ENCODE measurements at places on chromosomes 4 and X.

DNA sequence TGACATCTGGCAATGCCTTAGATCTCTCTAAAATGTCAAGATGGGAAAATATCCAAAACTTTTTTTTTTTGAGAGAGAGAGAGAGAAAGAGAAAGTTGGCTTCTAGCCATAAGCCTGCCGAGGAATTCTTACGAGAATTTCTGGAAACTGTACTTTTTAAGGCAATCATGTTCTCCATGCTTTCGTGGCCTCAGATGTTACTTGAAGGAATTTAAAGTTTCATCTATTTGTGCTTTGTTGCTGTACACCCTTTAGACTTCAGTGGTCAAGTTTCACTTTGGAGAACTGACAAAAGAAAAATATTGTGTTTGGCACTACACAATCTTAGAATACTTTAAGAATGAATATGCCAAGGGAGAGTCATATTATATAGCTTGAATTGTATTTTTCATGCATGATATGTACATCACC, 53.9 kb downstream of the FAT4 start:
- DNase-seq: no peak

DNA sequence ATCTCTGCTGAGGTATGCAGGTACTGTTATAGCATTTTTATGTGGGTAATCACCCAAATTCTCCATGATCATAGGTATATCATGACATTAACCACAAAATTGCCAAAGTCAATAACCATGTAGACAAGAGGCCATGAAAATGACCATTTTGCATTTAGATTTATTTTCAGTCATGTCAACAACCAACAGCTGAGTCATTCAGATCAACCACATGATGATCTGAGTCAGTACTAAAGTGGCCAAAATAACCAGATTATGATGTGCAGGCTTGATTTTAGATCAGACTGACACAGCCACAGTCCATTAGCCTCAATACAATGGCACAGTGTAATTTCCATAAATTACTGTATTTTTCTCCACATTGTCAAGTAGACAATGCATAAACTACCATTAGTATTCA, 240.5 kb downstream of the GRIA3 start:
- DNase-seq: no peak

DNA sequence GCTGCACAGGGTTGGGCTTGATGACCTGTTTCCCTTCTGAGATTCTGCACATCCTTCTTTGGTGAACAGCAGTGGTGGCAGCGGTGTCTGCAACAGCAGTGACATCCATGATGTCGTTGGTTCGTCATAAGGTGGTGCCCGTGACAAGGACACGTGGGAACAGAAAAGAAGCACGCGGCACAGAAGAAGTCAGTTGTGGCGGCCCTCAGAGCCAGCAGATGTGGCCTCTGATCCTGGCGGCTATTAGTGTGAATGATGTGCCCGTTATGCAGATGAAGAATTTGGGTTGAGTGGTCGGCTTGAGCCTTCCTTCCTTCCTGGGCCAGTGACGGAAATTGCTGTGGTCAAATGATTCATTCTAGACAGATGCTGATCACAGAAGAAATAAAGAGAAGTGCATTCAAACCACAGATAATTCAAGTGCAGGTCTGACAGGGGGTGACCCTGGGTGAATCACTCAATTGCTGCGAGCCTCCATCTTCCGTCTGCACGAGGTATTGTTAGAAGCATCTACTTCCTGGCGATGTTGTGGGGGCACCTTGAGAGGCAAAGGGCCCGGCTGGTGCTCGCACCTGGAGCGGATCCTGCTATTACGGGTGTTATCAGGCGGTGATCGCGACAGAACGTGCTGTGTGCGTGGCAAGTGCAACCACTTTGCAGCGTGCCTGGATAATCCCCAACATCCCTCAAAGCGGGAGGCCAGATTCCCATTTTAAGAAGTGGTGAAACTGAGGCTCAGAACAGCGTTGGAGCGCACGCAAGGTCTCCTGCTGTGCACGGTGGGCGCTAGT, 215.2 kb upstream of the PSAPL1 start:
- no peak for DNase-seq

DNA sequence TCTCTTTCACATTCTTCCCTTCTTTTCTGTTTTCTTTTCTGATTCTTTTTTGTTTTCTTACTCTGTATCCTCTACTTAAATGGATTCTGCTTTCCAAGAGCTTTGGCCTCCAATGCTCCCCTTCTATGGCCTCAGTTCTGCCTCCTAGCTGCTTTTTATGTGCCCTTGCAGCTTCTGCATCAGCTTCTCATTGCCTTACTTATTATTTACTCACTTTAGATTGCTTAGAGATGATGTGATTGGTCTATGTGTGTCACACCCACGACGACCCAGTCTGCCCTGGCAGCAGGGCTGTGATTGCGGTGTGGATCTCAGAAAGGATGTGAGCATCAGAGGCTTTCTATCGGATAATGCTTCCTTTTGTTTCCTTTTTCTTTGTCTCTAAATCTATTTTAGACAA, 71.8 kb upstream of the SMARCA5 start:
- no peak for DNase-seq

DNA sequence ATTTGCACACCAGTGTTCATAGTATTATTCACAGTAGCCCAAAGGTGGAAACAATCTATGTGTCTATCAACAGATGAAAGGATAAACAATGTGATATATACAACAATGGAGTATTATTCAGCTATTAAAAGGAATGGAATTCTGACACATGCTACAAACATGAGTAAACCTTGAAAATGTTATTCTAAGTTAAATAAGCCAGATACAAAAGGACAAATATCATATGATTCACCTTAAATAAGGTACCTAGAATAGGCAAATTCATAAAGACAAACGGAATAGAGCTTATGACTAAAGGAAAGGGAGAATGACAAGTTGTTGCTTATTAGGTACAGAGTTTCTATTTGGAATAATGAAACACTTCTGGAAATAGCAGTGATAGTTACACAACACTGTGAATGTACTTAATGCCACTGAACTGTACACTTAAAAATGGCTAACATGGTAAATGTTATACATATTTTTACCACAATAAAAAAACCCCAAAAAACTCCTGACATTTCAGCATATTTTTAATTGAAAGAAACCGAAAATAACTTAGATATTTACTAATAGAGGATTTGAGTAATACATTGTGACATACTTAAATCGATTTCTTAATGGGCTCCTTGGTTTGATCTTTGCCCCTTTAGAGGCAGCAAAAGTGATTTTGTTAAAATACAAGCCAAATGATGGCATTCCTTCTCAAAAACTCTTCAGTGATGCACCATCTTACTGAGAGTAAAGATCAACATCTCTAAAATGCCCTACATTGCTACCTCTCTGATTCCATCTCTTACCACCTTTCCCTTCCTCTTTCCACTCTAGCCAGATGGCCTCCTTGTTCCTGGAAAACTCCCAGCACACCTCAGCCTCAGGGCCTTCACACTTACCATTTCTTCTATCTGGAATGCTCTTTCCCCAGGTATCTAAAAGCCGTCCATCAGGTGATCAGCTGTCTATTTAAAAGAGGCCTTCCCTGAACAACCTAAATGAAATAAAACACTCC, 8.6 kb upstream of the CYP2U1 start:
- no peak for DNase-seq

DNA sequence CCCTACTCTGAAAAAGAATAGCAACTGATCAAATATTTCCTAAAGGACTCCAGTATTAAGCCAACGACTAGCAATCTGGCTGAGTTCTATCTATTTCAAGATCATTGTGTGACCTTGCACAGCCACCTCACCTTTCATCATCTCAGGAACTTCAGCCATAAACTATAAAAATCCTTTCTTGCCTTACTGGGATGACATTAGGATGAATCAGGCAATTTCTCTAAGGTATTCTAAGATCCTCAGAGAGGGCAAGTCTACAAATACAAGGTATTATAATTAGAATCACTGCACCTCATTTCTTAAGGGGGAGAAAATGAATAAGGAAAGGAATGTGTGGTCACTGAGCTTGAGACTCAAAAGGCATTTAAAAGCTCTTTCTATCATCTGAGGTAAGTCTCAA, 152.6 kb downstream of the GRIA3 start:
- DNase-seq: no peak

DNA sequence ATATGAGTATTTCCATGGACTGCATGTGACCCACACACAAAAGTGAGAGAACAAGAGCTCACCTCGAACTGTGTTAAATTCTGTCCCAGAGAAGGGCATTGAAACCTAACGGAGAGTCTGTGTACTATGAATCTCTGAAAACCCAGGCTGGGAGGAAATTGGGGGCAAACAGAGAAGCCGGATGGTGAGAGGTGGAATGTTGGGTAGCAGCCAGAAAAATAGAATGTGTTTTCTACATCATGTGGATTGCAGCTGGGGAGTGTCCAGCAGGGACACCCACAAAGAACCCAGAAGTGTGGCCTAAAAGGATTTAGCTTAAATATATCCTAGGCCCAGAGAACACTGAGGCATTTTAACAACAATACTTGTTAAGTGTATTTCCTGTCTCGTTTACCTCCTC, 38.6 kb downstream of the MND1 start:
- DNase-seq: no peak

- DNase-seq: no peak
These were observed 29.0 kb downstream of the LRBA start for GRCh38 chr4:150986085-150986484.

- DNase-seq: no peak
These were observed 9.1 kb downstream of the LAMTOR3 start for GRCh38 chr4:99885063-99885664.

- no peak for DNase-seq
These were observed 141.5 kb downstream of the TENM3 start for GRCh38 chr4:182384631-182385091.

- DNase-seq: no peak
These were observed 148.9 kb upstream of the JADE1 start for GRCh38 chr4:128660361-128661215.

- no peak for DNase-seq
These were observed 521.2 kb downstream of the STIM2 start for GRCh38 chr4:27381815-27382214.

DNA sequence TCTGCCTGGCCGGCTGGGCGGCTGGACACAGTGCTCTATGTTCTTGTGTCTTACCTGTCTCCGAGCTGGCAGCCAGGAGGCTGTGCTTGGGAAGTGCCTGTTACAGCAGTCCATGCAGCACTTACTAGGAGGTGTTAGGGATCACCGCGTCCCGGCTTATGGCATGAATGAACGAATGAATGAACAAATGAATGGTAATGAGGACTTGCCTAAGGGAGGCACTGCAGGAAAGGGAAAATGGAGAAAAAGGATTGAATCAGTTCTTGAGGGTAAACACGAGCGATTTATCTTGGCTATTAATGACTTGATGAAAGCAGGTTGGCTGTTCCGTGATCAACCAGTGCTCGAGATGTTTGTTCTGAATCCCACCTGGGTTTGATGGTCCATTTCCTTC, 31.1 kb downstream of the TBC1D14 start:
- DNase-seq: no peak

DNA sequence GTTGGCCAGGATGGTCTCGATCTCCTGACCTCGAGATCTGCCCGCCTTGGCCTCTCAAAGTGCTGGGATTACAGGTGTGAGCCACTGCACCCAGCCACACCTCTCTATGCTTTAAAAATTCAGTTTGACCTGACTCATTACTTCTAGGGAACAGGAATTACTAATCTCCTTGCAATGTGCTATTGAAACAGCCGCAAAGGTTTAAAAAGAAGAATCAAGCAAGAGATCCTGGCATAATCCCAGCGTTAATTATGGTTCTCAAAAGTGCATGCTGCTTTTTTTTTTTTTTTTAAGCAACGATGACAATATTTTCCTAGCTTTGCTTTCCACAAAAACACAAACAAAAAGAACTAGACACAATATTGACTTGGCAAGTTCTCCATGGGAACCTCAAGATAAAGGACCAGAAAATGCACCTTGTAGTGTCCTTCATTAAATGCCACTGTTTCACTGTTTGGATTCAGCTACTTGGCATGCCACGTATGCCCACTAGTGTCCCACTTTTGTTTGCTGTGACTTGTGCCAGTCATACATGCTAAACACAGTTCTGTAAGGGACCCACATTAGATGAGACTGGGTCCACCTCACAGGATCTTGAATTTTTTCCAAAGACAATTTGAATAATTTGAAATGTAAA, 112.6 kb upstream of the PPARGC1A start:
- no peak for DNase-seq

GRCh38 chrX:1452516-1453394, at the start of gene ASMTL:
TSS of gene ASMTL (minus strand) at chrX:1452909. CDS start at chrX:1452840, 69 bp downstream.
- DNase-seq: no peak

GRCh38 chrX:152950786-152951185, 43.1 kb downstream of the PNMA5 start:
- no peak for DNase-seq

DNA sequence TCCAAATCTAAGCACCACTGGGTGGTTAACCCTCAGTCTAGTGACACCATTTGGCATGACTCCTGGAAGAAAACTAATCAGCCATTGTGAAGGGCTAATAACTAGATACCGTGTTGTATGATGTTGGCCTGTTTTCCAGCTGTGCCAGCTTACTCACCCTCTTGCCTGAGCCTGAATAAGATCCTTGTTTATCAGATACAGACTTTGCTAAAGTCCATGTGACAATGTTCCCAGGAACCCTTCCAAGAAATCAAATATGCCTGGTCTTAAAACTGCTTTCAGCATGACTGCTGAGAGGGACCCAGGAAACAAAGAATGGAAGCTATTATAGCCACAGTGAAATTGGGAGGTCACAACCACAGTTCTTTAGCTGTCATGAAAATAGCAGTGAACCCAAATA, 640.8 kb upstream of the INTU start:
- no peak for DNase-seq

- no peak for DNase-seq
These were observed 6.6 kb upstream of the GRPEL1 start for GRCh38 chr4:7074426-7074825.

GRCh38 chrX:16958356-16958755, 11.9 kb downstream of the REPS2 start:
- no peak for DNase-seq

DNA sequence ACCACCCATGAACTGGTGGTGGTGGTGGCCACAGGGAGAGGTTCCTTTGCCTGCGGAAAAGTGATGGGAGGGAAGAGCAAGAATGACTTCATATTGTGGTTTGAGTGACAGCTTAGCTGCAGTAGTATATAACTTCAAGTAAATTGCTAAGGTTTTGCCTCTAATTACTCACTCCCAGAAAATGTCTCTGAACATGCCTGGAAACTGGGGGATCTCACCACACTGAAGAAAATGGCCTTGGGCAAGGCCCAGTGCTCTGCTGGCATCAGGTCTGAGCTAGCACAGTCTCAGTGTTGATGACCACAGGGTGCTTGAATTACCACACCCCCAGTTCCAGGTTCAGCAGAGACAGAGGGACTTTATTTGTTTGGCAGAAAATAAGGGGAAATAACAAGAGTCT, 2085.4 kb downstream of the ARAP2 start:
- DNase-seq: no peak
